ENCODE measurements at places on chromosomes 3 and 15.

DNA sequence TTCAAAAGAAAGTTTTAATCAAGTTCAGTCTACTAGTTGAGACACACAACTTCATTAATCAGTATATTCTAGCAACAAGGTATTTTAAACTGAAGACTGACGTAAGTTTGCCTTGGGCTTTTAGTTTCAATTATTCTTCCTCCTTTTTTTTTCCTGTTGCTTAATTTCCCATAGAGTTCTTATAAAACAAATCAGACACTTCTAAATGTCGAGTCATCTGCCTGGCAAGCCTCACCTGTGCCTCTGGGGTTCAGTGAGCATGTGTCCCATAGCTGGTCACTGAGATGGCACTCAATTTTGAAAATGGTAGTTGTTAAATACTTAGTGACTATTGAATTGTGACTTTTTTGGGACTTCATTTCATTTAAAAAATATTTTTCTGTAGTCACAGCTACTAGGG is 27.4 kb downstream of the NKIRAS1 start:
- no peak for DNase-seq

DNA sequence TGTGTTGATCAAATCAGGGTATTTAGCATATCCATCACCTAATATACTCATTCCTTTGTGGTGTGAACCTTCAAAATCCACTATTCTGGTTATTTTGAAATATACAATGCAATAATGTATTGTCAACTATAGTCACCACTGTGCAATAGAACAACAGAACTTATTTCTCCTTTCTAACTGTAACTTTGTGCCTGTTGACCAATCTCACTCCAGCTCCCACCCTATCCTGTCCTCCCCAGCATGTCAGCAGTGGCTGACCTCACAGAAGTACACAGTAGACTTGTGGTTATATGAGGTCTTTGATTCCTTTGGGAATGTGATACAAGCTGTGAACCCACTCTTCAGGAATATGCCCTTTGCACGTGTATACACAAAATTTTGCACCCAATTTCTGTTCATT is 64.2 kb downstream of the ECT2 start:
- DNase-seq: no peak

DNA sequence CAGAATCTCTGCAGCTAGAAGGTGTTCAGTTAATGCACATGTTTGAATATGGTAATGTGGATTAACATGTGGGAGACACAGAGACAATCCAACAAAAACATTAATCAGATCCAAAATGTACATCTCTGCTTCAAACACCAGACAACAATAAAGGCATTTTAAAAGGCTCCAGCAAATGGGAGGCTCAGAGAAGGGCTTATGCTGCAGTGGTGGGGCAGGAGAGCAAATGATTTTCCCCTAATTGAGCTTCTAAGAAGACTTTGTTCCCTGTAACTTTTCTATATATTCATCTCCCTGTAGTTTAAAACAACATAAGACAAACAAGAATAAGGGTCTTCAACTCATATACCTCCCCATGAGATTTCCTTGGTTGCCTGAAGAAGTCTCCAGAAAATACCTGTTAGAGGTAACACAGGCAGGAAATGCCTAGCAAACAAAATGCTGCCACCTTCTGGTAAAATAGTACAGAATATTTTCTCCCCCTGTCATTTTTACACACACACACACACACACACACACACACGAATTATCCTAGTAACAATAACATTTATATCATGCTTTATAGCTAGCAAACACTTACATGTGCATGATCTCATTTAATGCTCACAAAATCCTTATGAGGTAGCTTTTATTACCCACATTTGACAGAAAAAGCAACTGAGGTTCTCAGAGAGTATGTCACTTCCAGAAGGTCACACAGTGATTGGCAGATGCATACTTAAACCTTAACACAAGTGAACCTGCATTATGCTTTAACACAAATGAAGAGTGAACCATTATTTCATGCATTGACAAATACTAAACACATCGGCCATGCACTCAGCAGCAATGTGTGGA is 123.4 kb upstream of the MB21D2 start:
- DNase-seq: peak; percentile 12

DNA sequence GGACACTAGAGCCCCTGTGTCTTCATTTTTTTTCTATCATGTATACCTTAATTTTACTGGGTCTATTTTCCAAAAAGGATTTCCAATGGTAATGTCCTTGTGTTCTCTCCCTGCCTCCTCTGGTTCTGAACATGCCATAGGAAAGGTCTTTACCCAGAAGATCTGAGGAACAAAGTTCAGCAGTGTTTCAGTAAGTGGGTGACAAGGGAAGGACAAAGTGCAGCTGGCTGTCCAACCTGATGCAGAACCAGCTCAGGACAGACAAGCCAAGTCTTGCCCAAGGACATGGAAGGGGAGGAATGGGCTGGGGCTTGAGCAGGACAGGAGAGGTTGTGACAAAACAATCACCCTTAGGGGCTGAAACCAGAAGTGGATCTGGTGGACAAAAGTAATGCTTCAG is 61.2 kb upstream of the STRIT1 start:
- DNase-seq: no peak

DNA sequence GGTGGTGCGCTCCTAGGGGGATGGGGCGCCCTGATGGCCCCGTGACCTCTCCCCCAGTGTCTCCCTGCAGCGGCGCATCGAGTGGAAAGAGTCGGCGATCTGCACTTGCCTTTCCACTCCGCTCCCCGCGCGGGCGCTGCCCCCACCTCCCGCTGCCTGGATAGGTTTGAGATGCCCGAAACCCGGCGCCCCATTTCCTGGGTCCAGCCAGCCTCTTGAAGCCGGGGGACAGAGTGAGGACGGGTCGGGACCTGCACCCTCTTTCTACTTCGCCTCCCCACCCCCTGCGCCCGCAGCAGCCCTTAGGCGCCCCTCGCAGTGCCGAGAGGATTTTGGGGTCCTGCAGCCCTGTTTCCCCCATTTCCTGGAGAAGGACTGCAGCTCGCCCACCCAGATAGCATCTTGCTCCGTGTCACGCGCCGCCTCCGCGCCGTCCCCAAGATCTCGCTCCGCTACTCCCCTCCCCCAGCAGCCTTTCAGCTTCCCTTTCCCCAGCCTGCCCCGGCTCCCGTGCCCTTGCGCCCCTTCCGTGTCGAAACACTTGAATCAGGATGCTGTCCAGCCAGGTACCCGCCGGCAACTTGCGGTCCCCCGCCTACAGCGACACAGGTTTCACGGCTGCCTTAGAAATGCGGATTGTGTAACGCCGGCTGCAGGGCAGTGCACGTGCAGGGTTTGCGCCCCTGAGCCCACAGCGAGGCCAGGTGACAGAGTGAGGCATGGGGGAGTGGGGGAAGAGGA is 519 bp downstream of the ABHD6 start:
- no peak for DNase-seq

DNA sequence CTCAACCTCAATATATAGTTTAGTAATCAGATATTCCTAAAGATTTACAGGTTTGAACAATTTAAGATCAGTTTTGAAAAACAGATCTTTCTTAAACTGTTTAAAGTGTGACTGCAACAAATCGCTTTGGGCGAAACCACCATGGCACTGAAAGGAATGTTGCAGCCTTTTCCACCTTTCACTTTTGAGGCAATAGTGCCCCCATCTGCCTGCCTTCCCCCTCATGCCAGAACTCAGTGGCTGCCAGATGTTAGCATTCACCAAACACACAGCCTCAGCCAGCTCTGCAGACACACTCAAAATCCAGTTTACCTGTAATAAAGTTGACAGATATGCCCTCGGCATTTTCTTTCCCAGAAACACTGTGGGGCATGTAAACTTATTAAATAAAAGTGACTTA is 3.3 kb downstream of the LYSMD4 start:
- no peak for DNase-seq

GRCh38 chr15:63332367-63333124 is 49.1 kb downstream of the CA12 start:
- peak; percentile 51 for DNase-seq

- DNase-seq: no peak
These were observed 1324.6 kb downstream of the NSUN3 start for GRCh38 chr3:95387242-95388021.

DNA sequence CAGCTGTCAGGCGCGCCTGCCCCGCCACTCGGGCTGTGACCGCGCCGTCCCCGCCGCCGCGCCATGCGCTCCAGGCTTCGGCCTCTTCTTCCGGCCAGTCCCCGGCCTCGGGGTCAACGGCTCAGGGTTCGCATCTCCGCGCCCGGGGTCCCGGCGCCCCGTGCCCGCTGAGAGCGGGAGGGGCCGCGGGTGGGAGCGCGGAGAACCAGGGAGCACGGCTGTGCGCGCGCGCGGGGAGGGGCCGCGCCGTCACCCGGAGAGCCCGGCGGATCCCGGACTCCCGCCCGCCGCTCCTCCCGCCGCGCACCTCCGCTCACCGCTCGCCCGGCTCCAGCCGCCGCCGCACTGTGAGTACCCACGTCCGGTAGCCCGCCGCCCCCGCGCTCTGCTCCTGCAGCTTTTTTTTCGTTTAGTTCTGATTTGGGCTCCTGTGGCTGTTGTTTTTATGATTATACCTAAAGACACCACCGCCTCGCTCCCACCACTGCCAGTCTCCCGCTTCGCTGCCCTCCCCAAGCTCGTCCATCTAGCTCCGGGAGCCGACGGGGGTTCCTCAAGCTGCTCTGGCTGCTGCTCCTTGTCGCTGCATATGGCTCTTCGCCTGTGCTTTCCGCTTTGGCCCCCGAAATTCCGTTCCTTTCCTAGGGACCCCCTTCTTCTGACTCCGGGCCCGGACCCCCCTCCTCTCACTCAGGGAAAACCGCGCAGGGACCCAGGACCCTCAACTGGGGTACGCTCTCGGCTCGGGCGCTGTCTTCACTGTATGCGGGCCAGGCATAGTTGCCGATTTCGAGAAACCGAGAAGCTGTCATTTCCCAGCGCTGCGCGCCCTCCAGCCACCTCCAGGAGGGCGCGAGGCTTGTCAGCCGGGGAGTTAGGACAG is 1.8 kb upstream of the SKOR1 start:
- no peak for DNase-seq

- DNase-seq: no peak
These were observed 49.4 kb upstream of the FMN1 start for GRCh38 chr15:33243869-33244268.

DNA sequence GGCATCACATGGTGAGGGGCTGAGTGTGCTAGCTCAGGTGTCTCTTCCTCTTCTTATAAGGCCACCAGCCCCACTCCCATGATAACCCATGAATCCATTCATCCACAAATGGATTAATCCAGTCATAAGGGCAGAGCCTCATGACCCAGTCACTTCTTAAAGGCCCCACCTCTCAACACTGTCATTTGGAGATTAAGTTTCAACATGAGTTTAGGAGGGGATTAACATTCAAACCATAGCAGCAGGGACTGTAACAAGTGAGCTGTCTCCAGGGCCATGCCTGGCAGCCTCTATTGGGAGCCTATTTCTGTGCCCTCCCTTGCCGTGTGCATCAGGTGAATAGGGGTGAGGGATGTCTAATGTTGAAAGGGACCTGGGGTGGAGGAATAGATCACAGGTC is 77.5 kb downstream of the CHRD start:
- DNase-seq: no peak

- DNase-seq: no peak
These were observed 4.5 kb downstream of the MYO9A start for GRCh38 chr15:72113347-72114031.

DNA sequence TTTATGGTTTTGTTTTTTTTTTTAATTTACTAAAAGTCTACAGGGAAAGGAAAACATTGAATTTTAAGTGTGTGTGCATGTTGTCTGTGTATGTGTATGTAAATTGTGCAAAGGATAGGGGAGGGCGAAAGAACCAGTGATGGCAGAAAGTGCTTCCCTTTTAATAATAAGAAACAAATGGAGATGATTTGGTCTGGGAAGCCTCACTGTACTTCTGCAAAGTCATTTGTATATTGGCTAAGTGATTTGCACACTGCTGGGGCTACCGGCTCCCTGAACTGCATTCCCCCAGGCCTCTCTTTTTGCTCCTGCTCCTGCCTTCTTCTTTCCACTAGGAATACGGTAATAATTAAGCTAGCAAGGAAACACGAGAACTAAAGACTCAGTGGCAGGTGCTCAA is 101.2 kb downstream of the CD47 start:
- DNase-seq: no peak

DNA sequence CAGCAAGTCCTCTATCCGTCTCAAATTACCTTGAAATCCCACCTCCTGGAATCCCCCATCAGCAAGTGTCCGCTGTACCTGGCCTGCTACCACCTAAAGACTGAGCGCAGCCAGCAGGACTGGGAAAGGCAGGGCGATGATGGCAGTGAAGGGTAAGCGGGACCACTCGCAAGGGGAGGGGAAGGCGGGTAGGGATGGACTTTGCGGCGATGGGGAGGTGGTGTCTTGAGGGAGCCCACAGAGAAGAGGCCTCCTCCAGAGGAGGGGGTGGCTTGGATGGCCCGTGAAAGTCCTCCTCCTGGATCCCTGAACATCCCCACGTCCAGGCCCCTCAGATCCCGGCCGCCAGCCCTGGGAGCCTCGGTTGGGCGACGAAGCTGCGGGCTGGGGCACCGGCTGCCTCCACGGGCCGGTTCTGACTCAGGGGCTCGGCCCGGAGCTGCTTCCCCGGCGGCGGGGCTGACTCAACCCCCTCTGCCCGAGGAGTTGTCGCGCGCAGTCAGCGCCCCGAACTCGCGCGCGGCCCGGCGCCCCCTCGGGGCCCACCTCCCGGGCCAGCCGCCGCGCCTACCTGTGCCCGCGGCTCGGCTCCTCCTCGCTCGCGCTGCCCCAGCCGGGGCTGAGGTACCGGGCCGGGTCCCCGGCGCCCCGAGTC is 512 bp downstream of the LARP6 start:
- no peak for DNase-seq

- no peak for DNase-seq
These were observed 10.4 kb downstream of the SLITRK3 start for GRCh38 chr3:165185707-165186327.

GRCh38 chr15:96314963-96315362 is 15.5 kb upstream of the NR2F2 start:
- DNase-seq: no peak

All from GM04503 (cell line).